Myocyte (in vitro differentiated cells): ENCODE measurements at places on chromosomes 1 and 21. TPM values are rescaled to one million over a fixed set of nuclear protein-coding genes. Genes with fewer than 3 reads are reported as not detected.

Gene WDR64
- total RNA-seq: not detected in 2 replicates

Gene GFI1
- total RNA-seq: 0.10 and 0.29 TPM in 2 replicates

DNA sequence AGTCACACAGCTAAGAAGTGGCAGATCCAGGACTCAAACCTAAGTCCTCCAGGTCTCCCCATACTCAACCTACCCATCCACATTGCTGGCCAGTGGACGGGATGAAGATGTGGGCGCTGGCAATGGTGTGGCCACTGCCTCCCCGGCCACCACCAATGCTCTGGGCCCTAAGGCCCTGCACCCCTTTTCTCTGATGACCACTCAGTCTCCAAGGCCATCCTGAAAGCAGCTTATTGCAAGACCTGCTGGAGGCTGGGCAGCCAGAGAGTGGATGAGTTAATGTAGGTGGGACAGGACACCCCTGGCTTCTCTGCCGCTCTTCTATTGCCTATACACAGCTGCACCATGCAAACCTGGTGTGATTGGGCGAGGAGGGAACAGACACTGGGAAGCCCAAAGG, 178.7 kb downstream of the HIVEP3 start:
- DNase-seq: no peak

GRCh38 chr21:25636727-25637126, 2.3 kb upstream of the JAM2 start:
- no peak for DNase-seq

- no peak for DNase-seq
These were observed 481 bp upstream of the SLAMF1 start for GRCh38 chr1:160647329-160647720.

GRCh38 chr1:205284420-205285144, 37.0 kb downstream of the NUAK2 start:
- DNase-seq: peak; percentile 98
